ENCODE measurements at places on chromosomes 7 and 10.

DNA sequence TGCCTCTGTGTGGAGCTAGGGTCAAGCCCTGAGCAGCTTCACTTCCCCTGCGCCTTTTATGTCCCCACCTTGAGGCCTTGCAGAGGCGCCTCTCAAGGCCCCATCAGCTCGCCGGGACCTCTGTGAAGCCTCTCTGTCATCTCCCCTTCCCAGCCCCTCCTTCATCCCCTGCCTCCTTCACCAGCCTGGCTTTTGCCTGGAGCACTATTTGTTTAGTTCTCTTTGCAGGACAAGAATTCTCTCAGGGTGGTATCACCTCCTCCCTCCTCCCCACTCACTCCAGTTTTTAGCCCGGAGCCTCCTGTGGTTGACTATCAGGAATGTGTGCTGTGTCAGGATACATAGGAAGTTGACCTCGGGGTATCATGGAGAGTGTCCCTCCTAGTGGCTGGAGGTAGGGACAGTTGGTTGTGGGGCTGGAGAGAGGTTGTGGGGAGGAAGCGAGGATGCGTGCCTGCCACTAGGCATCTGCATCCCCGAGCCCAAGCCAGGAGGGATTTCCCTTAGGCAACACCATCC lies 89.8 kb upstream of the ANLN start:
- ATAC-seq = no peak

DNA sequence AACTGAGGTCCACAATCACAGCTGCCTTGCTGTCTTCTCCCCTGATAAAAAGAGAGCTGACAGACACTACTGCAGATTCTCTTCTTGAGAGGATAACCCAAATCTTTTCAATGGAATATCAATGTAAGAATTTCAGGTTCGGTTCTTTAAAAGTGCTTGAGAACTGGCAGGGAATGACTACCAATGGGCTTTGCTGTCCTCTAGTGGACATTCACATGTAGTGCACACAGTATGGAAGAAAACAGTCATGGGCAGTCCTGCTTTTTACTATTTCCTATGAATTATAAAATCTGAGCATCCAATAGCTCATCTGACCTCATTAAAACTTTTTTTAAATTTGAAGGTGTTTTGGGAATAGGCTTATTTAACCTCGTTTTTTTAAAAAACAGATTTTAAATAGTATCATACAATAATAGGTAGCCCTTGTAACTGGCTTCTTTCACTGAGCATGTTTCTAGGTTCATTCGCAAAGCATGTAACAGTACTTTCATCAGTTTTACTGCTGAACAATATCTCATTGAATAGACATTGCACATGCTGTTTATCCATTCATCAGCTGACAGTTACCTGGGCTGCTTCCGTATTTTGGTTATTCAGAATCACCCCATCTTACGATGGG lies 18.3 kb downstream of the FZD9 start:
- ATAC-seq = no peak

DNA sequence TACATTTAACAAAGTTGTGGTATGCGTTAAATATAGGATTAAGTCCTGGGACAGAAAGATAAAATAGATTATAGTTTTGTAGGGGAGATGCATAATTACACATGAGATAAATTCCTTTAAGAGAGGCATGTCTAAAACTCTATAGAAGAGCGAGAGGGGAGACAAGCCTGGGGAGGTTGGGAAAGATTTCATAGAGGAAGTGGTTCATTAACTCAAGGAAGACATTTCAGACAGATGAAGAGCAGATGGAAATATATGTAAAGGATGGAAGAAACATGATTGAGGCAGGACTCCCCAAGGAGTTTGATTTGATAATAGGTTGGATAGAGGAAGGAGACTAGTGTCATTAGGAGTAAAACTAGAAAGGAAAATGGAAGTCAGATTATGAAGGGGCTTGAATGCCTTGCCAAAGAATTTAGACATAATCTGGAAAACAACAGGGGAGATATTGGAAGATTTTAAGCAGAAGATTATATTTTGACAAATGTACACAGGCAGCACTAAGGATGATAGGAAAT lies 96.1 kb downstream of the PHTF2 start:
- ATAC-seq = no peak

GRCh38 chr7:140564643-140565042 lies 76.0 kb downstream of the DENND2A start:
- no peak for ATAC-seq

DNA sequence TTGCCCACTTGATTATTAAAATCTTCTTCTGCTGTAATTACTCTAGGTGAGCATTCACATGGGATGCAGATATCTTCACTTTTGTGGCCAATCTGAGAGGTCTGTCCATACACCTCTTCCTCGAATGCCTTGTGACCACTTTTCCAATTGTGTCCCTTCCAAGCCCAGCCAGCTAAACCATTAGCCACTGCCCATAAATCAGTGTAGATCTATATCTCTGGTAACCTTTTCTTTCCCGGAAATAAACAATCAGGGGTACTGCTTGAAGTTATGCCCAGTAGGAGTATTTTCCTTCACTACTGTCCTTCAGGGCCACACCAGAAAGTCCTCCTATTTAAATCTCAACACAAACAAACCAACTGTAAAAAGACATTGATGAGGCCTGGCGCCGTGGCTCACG lies 104.6 kb upstream of the KCNMA1 start:
- no peak for ATAC-seq

DNA sequence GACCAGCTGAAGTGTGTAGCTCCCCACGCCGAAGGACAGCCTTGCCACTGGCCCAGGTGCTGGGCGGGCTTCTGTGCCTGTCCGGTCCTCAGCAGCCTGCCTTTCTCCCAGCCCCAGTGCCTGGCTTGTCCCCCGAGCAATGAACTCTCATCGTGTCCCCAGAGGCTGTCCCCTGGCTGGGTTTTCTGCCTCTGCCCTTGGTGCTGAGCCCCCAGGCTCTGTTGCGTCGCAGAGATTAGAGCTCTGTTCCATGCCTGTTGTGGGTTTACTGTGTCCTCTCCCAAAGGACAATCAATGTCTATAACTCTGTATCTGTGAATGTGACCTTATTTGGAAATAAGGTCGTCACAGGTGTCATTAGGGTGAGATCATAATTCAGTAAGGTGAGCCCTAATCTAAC lies 226.1 kb upstream of the SHH start:
- ATAC-seq = no peak

DNA sequence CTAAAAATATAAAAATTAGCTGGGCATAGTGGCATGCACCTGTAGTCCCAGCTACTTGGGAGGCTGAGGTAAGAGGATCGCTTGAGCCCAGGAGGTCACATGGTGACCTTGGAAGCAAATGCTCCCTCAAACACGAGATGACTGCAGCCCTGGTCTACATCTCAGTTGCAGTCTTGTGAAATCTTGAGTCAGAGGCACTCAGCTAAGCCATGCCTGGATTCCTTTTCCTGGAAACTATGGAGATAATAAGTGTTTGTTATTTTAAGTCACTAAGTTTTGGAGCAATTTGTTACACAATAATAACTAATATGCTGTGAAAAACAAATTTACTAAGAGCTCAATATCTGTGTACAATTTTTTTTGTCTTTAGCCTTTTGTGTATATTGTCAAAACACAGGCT lies 284.3 kb upstream of the KAT6B start:
- no peak for ATAC-seq

DNA sequence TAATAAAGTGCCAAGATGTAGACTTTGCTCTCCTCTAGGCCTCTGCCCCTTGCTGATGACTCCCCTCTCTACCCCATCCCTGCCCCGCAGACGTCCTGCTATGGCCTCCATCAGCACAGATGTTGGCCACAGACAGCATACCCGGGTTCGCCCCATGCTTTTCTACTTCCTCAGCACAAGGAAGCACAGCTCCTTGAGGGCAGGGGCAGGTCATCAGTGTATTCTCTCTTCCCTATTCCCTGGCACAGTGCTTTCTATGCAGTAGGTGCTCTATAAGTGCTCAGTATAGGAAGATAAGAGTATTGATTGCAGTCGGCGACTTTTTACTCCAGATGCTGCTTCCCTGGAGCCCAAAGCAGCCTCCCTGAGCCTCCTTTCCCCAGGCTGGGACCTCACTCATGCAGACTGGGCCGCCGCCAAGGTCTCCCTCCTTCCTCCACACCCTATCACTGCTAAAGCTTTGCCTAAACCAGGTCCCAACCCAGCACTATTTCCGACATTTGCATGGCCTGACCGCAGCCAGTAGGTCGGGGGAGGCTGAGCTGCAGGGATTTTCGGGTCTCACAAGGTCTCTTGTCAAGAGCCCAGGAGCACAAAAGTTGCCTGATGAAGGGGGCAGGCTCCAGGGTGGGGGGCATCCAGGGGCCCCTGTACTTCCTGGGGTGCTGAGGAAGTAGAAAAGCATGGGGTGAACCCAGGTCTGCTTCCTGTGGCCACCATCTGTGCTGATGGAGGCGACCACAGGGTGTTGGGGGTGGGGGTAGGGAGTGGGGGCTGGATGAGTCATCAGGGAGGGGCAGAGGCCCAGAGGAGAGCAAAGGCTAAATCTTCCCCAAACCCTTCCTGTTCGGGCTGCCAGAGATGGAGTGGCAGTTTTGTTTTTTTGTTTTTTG lies 8.0 kb downstream of the CALHM3 start:
- ATAC-seq = peak; percentile 88

DNA sequence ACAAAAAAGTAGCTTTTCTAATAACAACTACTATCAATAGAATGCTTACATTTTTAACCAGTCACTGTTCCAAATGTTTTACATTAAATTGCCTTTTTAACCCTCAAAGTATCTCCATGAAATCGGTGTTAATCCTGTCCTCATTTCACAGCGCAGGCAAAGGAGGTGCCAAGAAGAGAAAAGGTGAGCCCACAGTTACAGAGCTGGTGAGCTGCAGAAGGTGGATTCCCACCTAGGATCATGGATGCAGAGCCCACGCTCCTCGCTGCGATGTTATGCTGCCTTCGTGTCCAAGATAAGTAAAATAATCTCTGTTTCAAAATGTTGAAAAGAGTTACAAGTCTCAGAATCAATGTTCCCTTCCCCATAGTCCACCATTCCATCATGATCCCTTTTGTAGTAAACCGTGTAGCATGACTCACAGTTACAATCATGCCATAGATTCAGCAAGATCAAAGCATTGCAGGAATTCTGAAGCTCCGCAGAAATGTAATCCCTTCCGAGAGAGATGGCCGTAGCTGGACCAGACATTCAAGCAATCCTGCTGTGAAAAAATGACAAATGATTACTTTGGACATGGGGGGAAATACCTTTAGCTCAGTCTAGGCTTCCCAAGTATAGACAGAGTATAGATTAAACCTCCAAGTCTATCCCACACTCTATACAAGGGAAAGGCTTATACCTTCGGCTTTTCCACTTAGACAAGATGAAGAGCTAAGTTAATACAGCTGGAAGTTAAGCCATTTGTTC lies 394.7 kb upstream of the AKR1E2 start:
- no peak for ATAC-seq

GRCh38 chr7:216360-217300 lies 24.3 kb downstream of the FAM20C start:
- ATAC-seq = no peak
